ENCODE measurements at places on chromosomes 6 and 20.

DNA sequence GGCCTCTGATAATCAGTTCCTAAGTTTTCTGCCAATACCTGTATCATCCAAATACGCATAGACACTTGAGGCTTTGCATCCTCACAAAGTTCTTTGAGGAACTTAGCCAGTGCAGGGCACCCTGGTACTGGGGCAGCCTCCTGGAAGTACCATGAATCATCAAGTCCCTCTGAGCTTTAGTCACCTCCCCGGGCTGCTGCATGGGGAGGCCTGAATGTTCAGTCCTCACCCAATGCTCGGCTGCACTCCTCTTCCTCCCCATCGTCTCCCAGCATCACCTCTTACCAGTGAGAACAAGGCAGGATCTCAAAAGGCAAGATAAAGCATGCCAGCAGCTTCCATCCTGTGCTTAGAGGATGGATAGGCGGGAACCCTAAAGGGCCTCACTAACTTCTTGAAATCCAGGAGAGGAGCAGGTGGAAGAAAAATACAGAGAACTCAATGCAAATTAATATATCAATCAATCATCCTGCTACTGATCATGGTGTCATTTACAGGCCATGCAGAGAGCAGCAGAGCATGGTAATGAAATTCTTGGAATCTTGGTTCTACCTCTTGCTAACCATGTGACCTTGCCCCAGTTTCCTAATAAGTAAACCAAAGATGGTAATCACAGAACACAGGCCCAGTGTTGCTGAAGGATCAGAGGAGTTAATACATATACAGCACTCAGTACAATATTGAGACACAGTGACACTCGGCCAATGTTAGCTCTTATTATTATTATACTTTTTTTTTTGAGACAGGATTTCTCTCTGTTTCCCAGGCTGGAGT, 4.7 kb upstream of the CCN6 start:
- no peak for DNase-seq

- DNase-seq = peak; percentile 29
These were observed 2.7 kb downstream of the SLC32A1 start for GRCh38 chr20:38726804-38727606.

DNA sequence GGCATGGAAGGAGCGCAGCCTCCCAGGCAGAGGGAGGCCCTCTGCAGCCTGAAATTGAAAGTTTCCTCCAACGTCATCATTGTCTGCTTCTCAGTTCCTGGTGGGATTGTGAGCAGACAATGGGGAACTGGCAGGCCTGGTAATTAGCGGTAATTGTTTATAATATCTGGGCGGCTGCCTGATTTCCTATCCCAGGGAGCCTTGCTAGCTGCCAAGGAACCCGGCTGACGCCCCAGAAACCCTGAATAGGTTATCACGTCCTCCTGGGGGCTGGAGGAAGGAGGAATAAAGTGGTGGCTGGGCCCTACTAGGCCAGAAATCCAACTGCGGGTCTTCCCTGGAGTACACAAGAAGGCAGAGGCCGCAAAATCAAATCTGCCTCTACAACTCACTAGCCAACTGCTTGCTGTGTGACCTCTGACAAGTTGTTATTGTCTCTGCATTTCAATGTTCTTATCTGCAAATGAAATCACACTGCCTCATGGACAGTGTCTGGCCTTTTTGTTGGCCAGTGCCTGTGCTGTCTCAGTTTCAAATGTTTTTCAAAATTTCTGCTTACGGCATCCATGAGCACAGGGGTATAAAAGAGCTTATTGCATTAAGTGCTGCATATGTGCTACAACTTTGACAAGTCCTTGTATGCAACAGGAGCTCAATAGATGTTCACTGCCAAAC, 16.9 kb downstream of the KCNK15 start:
- no peak for DNase-seq

GRCh38 chr20:63179687-63180568, 36.0 kb downstream of the YTHDF1 start:
- no peak for DNase-seq

- no peak for DNase-seq
These were observed 6.6 kb upstream of the CPXM1 start for GRCh38 chr20:2807019-2807418.

GRCh38 chr6:28543651-28544610, 18.2 kb downstream of the GPX5 start:
- DNase-seq = peak; percentile 55

GRCh38 chr6:122116119-122116834, 283.2 kb upstream of the HSF2 start:
- DNase-seq = no peak

GRCh38 chr20:62409931-62410745, 3.1 kb upstream of the CABLES2 start:
- peak; percentile 13 for DNase-seq

DNA sequence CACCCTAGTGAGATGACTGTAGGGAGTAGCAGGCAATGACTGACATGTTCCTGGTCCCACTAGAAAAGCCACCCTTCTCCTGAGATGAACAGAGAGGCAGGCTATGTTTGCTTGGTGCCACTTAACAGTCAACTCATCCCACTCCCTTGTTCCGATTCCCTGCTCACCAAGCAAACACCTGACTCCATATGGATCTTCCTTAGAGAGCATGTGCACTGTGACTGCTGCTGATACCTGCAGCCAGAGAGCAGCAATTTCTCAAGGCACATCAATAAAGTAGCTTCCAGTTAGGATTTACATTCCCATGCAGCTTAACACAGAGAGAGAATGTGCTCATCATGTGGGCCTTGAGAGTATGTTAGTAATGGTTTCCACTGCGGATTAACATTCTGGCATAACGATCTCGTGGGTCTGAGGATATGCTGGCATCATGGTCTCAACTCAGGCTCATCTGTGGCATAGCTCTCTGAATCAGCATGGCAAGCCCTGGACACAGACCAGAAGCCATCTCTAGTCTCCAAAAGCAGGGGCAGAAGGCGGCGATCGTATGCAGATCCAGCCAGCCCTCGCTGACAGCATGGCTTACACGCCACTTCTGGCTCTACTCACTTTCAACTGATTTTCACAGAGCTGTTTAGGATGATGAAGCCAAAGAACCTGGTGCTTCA, 43.9 kb downstream of the ATXN1 start:
- DNase-seq = no peak

DNA sequence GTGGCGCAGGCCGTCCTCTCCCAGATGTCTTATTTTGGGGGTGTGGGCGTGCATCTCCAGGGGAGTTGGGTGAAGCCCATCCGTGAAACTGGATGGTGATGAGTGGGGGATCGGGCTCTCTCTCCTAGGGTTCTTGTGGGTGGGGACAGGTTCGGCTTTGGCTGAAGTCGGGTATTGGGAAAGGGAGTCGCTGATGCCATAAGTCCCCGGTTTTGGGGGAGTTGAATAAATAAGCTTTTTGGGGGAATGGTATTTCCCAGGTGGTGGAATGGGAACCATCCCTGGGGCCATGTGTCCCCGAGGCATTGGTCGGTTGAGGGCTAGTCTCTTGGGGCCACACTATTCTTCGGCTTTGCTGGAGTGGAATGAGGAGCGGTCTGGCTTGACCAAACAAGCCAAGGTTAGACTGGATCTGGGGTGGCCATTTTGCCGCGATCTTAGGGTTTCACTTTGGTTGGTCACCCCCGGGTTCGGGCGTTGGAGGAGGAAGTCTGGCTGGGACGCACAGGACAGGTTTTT, 481 bp downstream of the ZNF133 start:
- DNase-seq = no peak

- DNase-seq = no peak
These were observed 11.6 kb downstream of the LAMA5 start for GRCh38 chr20:62355516-62355877.
